ENCODE measurements at places on chromosomes 7 and 10. TPM values are rescaled to one million over a fixed set of nuclear protein-coding genes. Genes with fewer than 3 reads are reported as not detected.

DNA sequence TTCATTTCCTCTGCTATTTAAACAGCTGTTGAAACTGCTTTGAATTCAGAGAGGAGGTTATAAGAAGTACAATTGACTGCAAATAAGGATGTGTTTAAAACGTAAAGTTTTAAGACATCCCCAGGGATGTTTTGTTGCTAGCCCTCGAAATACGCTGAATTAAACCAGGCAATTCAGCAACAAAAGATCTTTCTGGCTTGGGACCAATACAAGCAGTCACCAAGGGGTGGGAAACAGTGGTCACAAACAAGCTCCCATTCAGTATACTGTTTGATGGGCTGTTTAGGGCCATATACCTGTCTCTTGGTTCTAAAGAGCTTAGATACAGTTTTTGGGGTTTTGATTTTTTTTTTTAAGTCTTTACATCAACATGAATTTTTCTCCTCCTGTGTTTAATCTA is 446.3 kb upstream of the POT1 start:
- no peak for DNase-seq

GRCh38 chr7:157097056-157097329 is 41.7 kb upstream of the UBE3C start:
- DNase-seq = no peak

The PTF1A gene
- not detected for total RNA-seq

DNA sequence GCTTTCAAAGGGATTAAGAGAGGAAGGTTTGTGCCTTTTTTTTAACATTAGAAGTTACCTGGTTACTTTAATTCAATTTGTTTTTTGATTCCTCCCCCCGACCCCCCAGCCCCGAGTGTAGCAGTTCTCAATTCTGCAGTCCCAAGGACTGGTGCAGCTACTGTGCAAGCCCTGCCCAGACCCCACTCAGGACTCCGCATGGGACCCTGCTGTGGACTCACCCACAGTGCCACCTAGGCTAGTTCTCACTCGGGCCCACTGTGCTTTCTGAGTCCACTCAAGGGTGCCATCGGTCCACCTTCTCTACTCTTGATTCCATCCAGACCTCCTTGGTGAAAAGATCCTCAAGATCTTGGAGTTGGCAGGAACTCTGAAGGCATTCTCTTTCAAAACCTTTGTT is 77.4 kb downstream of the VOPP1 start:
- no peak for DNase-seq

The DYNC1I1 gene
- 6.6 TPM for total RNA-seq

The PILRA gene
- not detected for total RNA-seq

The CHST15 gene
- total RNA-seq = 12.6 TPM

- no peak for DNase-seq
Measured at GRCh38 chr10:44389150-44389549, 4.3 kb upstream of the CXCL12 start.

DNA sequence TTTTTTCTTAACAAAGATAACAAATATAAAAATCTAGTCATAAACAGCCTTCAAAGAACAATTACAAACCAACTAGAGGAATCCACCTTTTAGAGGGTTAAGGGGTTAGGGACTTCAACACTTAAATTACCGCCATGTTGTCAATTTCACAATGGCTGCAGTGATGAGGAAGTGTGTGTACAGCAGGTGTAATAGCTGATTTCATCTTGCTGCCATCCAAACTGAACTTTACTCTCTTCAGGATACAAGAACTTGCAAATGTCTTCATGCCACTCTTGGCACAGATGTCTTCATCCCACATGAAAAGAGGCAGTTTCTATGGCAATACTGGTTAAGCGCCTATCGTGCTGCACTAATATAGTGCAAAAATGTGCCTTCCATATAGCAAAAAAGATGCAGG is 401.0 kb downstream of the PHF14 start:
- no peak for DNase-seq

DNA sequence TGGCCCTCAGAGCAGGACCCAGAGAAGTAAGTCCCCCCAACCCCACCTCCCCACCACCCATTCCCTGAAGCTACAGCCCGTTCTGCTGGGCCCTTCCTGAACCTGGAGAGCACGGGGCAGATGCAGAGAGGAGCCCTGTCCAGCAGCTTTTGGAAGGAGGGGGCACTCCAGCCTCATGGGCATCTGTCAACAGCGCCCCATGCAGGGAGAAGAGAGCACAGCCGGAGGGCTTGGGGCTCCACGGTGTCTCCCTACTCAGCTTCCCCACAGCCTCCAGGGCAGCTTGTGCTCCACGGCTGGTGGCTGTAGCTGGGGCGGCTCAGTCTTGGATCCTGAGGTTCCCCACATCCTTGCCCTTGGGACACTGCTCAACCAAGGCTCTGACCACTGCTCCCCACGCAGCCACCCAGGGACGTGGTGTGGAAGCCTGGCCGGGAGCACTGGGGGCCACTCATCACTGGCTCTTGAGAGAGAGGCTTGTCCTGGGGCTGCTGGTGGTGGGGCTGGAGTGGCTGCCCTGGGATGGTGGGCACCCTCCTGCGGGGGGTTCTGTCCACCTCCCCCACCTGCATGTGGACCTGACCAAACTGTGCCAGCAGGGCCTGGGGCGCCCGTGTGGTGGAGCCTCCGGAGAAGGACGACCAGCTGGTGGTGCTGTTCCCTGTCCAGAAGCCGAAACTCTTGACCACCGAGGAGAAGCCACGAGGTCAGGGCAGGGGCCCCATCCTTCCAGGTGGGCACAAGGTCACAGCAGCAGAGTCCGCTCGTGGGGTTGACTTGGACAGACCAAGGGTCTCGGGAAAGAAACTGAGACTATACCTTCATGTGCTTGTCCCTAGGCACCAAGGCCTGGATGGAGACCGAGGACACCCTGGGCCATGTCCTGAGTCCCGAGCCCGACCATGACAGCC is 4.5 kb downstream of the PRAP1 start:
- no peak for DNase-seq

The FAM131B gene
- 2.2 TPM for total RNA-seq

The ELN gene
- 16.0 TPM for total RNA-seq

The GNG11 gene
- total RNA-seq = 4.9 TPM

The SEMA3A gene
- 5.6 TPM for total RNA-seq

The OR2A42 gene
- total RNA-seq = not detected

- DNase-seq = no peak
Measured at GRCh38 chr7:84705706-84706105, 481.1 kb downstream of the SEMA3D start.

The WDFY4 gene
- 0.60 TPM for total RNA-seq

The PRXL2A gene
- 64.6 TPM for total RNA-seq

GRCh38 chr10:48623009-48623408 is 18.1 kb upstream of the ARHGAP22 start:
- no peak for DNase-seq

The TBXAS1 gene
- 13.3 TPM for total RNA-seq

GRCh38 chr10:76881477-76882220 is 756.0 kb downstream of the KCNMA1 start:
- no peak for DNase-seq

- DNase-seq = no peak
Measured at GRCh38 chr7:73454424-73454823, 20.8 kb downstream of the FZD9 start.

DNA sequence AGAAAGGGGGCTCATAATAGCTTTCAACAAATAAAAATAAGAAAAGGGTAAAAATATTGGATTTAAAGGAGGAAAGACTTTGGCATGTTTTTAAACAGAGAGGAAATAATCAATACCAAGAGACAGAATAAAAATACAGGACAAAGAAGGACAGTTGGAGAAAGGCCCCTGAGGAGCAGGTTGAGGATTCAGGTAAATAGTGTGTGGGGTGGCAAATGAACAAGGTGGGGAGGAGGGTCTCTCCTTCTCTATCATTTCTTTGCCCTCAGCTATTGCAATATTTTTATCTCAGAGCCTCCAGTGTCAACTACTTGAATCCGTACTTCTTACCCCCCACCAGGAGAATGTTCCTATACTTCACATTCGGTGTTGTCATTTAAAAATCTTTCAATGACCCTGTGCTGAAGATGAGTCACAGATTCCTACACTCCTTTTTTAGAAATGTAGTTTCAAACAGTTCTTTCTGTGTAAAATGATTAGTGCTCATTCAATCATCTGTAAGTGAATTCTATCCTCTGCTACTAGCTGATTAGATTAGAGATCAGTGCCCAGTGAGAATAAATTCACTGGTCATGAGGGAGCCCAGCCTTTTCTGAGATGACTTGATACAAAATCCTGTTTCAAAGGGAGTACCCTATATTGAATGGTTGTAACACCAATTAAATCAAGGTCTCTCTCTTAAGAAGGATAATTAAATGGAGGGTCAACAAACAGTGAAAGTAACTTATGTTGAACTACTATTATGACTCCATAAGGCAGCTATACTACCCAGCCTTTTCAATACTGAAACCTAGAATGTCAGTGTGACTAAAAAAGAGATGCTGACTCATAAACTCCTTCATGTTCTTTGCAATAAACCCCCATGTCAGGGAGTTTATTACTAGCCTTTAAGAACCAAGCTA is 50.4 kb upstream of the WNT16 start:
- no peak for DNase-seq

GRCh38 chr10:98394851-98395440 is 20.0 kb downstream of the PYROXD2 start:
- no peak for DNase-seq

DNA sequence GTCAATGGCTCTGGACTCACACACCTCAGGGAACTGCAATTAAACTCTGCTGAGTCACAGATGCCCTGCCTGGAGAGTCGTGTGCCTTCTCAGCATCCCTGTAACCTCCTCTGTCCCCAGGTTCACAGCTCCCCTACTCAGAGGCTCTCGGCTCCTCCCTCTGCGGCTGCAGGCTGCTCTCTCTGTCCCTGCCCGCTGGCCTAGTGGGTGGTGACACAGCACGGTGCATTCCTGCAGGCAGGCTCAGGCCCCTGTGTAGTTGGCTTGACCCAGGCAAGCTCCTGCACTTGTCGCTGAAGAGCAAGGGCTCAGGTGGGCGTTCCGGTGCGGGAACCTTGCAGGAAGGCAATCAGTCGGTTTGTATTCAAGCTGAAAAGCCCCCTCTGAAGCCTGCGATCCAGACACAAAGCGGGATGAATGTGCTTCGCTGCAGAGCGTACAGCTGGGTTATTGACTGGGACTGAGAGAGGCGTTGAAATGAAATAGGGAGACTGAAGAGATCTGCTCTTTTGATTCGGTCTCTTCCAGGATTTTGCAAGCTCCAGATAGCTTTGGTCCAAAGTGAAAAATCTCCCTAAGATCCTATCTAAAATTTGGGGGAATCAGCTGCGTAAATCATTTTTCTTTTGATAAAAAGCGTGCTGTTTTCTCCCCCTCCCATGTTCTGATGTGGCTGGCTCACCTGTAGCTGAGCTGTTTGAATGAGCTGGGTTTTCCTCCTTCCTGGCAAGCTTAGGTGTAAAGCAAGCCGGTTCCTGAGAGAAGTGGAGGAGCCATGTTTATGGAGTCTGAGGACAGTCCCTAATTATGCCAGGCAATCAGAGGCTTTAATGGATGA is 208.7 kb upstream of the PHYHIPL start:
- no peak for DNase-seq

The CREB3L2 gene
- 37.0 TPM for total RNA-seq

The CRHR2 gene
- total RNA-seq = not detected

The STOX1 gene
- total RNA-seq = 1.7 TPM

The FGL2 gene
- 33.3 TPM for total RNA-seq

DNA sequence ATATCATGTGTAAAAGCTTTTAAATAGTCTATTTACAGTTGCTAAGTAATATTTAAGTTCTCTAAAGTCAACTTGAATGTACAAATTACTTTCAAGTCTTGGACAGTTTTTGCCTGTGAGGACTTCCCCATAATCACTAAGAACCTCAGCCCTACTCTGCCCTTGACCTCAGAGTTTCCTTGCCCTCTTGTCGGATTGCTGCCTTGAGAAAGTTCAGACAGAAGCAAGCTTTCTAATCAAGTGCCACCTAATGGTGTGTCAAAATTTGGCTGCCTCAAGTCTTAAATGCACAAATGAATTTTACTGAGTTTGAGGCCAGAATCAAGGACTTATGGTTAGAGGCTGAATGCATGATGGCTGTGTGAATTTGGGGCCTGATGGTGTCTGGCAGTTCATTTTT is 88.3 kb upstream of the KAT6B start:
- DNase-seq = no peak

DNA sequence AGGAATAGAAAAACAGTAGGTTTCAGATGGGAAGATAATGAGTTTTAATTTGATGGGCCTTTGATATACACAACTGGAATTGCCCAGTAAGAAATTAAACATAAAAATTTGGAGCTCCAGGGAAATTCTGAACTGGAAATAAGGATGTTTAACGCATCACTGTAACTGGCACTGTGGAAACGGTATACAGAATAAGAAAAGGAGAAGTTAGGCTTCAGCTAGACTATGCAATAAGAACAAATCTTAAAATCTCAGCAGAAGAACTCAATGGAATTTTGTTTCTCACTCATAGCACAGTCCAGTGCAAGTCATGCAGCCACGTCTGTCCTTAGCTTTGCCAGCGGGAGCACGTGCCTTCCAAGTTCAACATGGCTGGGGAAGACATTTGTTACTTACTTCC is 52.9 kb upstream of the FGL2 start:
- no peak for DNase-seq

- peak; percentile 79 for DNase-seq
Measured at GRCh38 chr10:71383972-71384687, 12.6 kb upstream of the CDH23 start.

The CALML5 gene
- not detected for total RNA-seq

- no peak for DNase-seq
Measured at GRCh38 chr7:130947792-130948580, 214.0 kb upstream of the KLF14 start.

The AKR1C3 gene
- 634 TPM for total RNA-seq

GRCh38 chr10:69640196-69640980 is 10.3 kb downstream of the FAM241B start:
- DNase-seq = no peak

The FAM25A gene
- not detected for total RNA-seq

DNA sequence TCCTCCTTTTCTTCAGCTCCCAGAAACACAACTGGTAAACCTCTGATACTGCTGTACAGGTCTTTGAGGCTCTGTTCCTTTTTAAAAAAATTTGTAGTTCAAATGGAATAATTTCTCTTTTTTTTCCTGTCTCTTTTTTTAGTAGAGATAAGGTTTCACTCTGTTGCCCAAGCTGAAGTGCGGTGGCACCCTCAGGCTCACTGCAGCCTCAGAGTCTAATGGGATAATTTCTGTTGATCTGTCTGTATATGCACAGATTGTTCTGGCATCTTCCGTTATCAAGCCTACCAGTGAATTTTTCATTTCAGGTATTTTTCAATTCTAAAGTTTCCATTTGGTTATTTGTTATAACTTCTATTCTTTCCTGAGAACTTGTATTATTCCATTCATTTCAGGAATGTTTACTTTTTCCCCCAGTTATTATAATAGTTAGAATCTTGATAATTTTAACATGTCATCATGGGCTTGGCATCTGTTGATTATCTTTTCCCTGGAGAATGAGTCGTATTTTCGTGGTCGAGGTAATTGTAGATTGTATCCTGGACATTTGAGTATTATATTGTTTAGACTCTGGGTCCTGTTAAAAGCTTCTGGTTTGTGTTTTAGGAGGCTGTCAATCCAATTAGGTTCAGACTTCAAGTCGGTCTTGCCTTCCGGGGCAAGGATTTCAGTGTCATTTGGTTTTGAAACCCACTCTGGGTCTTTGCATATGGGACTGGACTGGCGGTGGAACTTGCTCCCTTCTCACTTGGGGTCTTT is 24.5 kb downstream of the CRCP start:
- DNase-seq = no peak

Measured in transverse colon (tissue), 4 donors.